ENCODE measurements at places on chromosomes 12 and 14. TPM values are rescaled to one million over a fixed set of nuclear protein-coding genes. Genes with fewer than 3 reads are reported as not detected.

DNA sequence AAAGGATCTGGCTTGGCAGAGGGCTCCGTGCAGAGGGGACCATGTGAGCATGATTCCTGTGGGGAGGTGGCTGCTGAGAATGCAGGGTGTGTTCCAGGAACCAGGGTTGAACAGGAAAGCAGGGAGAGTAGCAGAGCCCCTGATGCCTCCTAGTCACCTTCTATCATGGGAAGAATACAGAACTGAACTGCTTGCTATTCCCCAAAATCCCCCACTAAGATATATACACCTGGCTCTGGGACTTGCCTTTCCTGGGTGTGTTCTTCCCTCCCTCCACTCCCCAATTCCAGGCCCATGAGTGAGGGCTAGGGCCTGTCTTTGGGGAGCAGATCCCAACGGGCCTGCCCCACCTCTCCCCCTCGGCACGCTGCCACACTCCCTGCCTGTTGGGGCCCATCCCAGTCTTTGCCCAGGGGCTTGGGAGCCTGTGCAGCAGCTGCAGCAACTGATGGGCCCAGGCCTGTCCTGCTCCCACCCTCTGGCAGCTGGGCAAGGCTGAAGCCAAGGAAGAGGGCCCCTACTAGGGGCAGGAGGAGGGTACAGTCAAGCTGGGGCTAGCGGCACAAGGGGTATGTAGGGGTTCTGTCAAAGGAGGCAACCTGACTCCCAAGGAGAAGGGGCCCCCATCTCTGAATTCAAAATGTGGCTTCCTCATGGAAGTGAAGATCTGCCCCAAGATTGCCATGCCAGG lies 3.2 kb downstream of the AJUBA start:
- peak; percentile 64 for DNase-seq

DNA sequence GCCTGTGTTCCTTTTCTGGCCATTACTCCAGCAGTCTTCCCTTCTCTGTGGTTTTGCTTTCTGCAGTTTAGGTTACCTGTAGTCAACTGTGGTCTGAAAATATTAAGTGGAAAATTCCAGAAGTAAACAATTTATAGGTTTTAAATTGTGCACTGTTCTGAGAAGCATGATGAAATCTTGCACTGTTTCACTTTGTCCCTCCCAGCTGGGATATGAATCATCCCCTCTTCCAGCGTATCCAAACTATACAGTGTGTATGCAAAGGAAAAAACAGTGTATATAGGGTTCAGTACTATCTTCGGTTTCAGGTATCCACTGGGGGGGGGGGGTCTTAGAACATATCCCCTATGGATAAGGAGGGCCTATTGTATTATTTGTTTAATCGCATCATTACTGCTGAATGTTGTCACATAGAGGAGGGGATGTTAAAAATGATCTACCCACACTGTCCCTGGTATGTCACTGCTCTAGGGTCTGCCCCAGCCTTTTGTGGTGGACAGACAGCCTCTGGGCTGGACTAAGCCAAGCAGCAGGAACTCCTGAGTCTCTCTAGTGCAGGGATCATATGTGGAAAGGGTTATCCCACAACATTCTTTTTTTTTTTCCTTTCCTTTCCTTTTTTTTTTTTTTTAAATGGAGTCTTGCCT lies 109.1 kb upstream of the MAX start:
- DNase-seq = no peak

Gene SRRM4
- not detected for total RNA-seq

Gene TAS2R43
- total RNA-seq = 1.3 TPM

Gene TSPAN19
- total RNA-seq = not detected
